ENCODE measurements at places on chromosomes 2 and 18.
A peak's percentile ranks its signal among the peaks of the same experiment; 100 is the strongest.

DNA sequence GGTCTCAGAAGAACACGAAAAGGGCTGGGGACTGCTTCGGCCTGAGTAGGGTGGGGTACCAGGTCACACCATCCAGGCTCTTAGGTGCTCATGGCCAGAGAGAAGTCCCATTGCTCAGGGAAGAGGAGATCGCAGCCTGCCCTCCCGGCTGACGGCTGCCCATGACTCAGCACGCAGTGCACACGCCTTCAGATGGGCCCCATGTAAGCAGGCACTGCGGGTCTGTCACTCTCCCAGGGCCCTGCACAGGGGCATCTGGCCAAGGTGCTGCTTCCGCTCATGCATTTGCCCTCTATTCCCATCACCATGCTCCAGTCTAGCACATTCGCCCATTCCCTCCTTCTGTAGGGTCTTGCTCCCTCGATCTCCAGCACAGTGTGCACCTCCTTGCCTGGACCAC, 34.7 kb downstream of the SFXN5 start:
- DNase-seq, result no peak

DNA sequence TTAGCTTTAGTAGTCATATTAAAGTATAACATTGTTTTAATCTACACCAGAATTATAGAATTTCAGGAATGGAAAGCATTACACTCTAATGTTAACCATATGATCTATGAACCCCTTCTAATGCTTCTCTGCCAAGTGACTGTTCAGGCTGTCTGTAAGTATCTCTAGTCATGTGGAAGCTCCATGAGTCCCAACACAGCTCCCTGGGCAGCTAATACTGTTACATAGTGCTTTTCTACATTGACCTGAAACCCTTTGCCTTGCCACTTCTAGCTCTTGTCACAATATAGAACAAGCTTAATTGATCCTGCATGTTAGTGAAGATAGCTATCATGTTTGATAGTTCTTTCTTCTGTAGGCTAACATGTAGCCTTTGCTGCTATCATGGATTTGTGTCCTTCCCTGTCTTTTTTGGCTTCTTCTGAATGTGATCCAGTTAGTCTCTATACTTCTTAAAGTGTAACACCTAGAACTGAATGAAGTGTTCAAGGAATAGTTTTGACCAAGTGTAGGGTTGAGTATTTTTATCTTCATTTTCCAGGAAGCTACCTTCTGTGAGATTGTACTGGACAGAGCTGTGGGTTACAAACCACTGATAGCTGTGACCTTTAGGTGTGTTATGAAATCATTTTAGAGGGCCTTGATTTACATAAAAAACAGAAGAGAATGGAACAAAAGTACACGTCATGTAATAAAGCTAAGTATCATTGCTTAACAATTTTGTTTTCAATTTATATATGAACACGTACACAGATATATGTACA, 23.7 kb downstream of the BABAM2 start:
- DNase-seq, result no peak

DNA sequence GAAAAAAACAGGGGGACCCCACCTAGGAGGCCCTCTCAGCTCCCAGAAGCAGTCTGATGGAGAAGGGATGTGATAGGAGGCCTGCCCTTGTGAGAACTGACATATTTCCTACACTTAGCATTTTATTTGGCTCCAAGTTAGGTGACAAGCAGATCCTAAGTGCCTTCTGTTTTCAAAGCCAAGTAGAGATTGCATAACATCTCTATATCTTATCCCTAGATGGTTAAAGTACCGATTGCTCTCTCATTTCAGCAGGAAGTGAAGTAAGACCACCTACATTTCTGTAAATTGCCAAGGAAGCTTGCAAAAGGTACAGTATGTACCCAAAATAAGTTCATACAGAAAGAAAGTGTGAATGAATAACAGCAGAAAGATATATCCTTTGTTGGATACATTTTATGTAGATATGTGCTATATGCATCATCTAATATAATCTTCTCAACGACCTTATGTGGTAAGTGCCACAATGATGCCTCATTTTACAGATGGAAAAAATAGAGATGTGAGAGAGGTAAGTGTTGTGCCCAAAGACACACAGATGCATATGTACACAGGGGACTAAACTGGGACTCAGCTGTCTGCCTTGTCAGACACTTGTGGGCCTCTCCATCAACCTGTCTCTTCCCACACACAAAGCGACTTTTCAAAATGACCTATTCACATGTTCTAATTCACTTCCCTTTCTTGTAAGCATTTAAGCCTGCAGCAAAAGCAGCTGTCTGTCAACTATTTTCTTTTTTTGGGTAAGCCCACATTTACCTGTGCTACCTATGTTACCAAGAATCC, 38.9 kb downstream of the DHRS9 start:
- DNase-seq, result no peak

- no peak for DNase-seq
Observed at GRCh38 chr2:152646775-152647174, 70.5 kb downstream of the PRPF40A start.

DNA sequence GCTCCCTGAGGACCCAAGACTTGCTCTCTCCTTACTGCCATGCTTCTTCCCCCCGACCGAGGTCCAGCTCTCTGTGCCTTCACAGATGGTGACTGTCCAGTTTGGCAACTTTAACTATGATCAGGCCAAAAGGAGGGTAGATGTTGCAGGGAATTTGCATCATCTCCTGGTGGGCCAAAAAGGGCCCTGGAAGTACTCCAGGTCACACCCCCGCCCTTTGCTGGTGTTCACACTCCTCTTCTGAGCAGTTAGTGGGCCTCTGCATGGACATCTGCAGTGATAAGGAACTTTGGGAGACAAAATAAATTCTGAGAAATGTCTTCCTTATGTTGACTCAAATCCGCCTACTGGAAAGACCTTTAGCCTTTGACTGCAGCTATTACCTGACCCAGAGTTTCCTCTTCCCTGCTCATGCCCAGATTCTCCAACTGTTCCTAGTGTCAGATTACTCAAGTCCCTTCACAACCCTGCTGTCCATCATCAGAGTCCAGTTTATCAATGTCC, 234.4 kb downstream of the LOXHD1 start:
- no peak for DNase-seq

GRCh38 chr2:190767821-190768220, 112.8 kb upstream of the GLS start:
- no peak for DNase-seq

DNA sequence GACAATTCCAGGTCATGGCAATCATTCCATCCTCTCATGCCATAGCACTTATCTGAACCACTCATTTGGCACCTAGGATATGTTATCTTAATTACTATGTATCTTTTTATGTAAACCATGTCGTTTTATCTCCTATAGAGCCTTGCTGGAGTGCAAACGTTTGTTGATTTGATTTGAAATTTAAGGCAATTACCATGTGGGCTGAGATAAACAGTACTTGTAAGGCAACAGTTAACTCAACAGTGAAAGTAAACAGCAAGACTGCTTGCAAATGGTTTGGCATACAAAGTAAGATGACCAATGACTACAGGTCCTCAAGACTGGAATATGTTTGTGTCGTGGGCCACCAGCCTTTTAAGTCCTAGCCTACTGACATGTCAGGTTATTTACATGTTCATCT, 133.7 kb upstream of the ZFP36L2 start:
- DNase-seq, result no peak

GRCh38 chr2:209472112-209472832, 48.4 kb downstream of the MAP2 start:
- no peak for DNase-seq

- no peak for DNase-seq
Observed at GRCh38 chr18:57210107-57210715, 63.3 kb downstream of the BOD1L2 start.

DNA sequence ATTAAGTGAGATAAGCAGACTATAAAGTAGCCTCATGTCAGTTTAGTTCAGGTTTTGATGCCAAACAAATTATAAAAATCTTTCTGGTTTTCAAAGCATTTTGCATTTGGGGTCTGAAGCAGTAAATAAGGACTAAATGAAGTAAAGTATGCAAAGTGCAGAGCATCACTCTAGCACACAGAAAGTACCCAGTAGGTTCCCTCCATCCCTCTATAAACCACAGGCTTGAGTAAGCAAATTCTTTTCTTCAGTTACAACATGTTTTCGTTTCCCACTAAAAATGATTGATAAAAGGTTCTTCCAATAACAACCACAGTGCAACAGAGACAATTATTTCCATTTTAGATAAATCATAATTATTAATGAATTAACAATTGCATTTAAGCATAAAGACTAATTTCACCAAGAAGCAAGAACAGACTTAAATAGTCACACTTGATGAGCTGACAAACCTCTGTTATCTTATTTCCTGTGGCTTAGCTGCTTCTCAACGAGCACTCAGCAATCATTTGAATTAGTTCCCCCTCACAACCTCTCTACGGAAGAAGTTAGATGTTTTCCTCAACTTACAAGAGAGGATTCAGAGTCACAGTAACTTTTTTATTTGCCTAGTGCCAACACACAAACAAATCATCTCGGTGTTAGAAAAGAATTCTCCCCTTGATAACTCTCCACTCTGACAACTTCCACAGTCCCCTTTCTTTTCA, 249.8 kb downstream of the NBAS start:
- DNase-seq, result no peak

DNA sequence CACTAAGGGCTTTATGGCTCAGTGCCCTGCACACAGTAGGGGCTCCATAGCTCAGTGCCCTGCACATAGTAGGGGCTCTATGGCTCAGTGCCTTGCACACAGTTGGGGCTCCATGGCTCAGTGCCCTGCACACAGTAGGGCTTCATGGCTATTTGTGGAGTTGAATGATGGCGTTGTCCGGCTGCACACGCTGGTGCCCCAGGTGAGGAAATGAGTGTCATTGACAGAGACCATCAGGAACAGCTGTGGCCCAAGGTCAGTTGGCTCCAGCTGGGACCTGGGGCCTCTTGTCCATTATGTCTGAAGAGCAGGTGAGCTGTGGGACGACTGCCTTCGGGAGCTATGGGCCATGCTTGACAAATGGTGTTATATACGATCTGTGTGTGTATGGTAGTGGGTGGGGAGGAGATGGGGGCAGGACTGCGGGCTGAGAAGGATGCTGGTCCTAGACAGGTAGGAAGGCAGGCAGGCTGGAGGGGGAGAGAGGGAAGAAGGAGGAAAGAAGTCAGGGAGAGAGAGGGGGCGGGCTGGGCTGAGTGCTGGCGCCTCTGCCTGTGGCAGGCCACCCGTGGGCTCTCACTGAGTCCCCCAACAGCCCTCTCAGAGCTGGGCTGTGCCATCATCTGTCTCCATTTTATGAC, 130.6 kb downstream of the CLIP4 start:
- no peak for DNase-seq

DNA sequence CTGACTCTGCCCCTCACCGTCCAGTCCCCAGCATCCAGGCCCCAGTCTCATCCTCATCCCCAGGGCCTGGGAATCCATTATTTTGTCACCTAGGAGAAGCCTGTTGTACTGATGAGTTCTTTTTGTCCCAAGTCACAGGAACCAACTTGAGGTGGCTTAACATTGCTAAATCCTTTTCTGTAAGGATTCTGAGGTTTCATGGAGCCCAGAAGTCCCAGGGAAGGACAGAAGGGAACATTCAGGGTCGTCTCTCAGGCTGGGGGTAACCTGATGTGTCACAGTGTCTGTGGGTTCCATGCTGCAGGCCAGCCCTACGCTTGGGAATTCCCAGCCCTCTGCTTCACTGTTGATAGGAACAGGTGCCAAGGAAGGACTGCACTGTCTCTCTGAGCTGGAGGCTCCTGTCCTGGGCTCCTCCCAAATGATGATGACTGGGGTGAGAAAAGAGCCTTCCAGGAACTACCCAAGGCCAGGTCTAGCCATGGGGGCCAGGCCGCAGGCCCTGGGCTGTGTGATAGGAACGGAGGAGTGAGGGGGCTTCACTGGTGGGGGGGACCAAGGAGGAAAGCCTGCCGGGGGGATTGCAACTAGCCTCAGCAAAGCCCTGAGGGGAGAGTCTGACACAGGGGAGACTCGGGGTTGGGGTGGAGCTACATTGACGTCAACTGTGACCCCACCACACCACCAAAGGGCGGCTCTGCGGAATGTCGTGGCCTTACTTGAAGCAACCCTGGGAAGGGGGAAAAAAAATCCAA, 145.7 kb downstream of the SMAD7 start:
- DNase-seq, result no peak

GRCh38 chr18:48475635-48476549, 62.9 kb upstream of the CTIF start:
- no peak for DNase-seq

- no peak for DNase-seq
Observed at GRCh38 chr2:75494137-75494769, 66.5 kb downstream of the EVA1A start.

GRCh38 chr2:136404176-136404575, 286.2 kb upstream of the CXCR4 start:
- no peak for DNase-seq

GRCh38 chr2:74439803-74440377, 1.8 kb downstream of the RTKN start:
- DNase-seq, result peak; percentile 91

DNA sequence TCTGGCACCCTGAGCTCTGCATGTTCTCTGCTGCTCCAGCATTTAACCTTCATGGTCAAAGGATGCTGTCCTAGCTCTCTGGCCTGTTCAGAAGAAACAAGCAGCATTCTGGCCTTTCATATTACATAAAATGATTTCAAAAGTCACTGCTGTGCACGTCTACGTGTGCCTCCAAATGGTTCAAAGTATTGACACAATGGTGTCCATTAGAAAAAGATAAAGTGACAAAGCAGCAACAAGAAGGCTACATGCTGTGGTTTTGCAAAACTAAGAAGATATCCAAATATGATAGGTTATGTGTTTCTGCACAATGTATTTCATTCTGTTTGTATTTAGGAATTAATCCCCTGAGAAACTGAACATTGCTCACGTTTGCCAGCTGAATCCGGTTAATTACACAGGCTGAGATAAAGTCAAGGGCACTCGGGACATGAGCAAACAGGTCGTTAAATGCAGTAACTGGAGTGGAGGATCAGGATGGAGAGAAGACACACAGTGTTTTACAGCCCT, 258.5 kb downstream of the DOK6 start:
- no peak for DNase-seq

DNA sequence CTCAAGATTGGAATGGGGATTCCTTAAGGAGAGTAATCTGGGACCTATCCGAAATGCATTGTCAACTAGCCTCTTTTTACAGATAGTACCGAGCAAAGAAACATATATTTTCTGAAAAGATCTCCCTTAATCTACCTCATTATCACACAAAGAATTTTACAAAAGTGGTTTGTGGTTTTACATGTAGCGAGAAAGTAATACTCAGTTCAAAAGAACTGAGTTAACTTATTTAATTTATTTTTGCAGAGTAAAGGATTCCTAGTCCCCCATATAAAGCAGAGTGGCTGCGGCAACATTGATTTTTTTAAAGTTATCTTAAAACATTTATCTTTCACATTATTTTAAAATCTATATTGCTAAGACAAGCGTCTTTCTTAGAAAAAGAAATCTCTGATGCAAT, 15.9 kb upstream of the SOS1 start:
- no peak for DNase-seq

- no peak for DNase-seq
Observed at GRCh38 chr2:97745474-97746174, 32.2 kb downstream of the ZAP70 start.

- DNase-seq, result no peak
Observed at GRCh38 chr2:215479536-215480240, 43.8 kb upstream of the FN1 start.

GRCh38 chr2:191012845-191013681, 908 bp downstream of the STAT1 start:
- no peak for DNase-seq

All from C1 segment of cervical spinal cord (tissue), 14 donors.